ENCODE measurements at places on chromosomes 7 and 10.

DNA sequence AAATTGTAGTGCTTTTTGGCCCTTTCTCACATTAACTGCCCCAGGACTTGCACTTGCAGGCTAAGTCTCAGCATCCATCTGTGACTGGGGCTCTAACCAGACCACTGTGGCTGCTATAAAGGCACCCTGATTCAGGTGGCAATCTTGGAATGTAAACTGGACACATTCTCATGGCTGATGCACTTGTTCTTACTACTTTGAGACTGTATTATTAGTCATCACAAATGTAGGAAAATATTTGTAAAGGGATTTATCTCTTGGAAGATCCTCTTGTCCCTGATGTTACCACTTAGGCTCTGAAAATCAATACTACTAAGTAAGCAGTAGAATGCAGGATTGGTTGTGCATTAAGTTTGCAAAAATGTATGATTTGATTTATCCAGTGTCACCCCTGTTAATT lies 25.0 kb downstream of the PDE1C start:
- no peak for DNase-seq

GRCh38 chr10:77944519-77944918 lies 18.0 kb upstream of the DLG5 start:
- no peak for DNase-seq

- peak; percentile 30 for DNase-seq
Measured at GRCh38 chr10:62037166-62037831, 135.8 kb downstream of the ARID5B start.

DNA sequence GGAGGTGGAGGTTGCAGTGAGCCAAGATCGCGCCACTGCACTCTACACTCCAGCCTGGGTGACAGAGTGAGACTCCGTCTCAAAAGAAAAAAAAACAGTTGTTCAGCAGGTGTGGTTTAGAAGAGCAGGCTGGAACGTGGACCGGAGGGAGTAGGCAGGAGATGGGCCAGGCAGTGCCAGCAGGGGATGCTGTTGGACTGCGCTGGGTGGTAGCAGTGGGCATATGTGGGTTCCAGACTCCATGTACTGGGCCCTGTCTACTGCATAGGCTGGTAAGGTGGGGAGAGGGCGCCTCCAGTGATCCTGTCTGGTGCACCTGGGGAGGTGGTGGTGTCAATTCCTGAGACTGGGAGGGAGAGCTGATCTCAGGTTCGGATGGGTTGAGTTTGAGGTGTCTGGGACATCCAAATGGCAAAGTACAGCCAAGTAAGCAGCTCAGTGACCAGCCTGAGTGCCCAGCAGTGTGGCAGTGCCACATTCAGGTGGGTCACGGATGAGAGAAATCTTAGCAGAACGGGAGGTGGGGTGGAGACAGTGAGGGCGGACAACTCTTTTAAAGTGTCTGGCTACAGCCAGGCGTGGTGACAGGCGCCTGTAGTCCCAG lies 25.9 kb downstream of the SFXN4 start:
- DNase-seq: no peak

DNA sequence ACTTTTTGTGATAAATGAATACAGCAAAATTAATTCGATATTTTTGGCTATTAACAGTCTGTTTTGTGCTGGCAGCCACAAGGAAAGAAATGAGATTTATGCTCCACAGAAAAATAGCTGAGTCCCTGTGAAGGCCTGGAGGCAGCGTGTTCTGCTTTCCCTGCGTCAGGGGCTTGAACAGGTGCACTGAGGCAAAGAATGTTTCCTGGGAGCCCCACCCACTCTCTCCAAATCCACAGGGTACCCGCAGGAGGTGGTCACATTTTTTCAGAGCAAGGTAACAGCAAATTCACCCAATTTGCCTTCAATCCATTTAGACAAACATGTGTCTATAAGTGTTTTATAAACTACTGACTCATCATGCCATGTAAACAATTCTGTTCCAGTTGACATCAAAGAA lies 308.1 kb downstream of the TCERG1L start:
- DNase-seq: no peak

DNA sequence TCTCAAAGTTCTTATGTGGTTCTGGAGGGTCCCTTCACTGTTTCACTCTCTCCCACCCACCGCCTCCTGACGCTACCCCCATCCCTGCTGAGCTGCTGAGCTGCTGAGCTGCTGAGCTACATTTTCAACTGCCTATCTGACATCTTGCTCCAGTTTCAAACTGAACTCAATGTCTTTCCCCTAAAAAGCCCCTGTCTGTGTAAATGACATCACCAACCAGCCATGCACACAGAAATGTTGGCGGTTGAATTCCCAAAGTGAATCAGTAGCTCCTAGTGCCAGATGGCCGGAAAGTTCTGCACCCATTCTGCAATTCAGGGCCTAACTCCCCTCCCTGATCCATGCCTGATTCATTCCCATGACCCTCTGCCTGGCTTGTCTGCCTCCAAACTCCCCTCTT lies 71.2 kb downstream of the WNT2 start:
- DNase-seq: no peak

DNA sequence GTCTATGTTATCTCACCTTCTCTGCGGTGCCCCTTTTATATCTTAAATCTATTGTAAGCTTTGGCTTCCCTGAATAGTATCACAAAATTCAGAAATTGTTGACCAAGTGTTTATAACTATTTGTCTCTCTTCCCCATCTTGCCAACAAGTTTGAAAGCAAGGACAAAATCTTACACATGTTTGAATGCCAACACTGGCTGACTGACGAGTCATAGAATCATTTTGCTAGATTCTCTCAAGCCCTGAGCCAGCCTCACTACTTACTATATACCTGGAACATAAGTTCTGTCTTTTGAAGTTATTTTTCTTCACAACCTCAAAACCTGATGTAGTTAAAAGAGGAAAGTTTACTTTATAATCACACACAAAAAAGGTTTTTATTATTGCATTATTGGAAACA lies 700.7 kb downstream of the PHTF2 start:
- DNase-seq: no peak

DNA sequence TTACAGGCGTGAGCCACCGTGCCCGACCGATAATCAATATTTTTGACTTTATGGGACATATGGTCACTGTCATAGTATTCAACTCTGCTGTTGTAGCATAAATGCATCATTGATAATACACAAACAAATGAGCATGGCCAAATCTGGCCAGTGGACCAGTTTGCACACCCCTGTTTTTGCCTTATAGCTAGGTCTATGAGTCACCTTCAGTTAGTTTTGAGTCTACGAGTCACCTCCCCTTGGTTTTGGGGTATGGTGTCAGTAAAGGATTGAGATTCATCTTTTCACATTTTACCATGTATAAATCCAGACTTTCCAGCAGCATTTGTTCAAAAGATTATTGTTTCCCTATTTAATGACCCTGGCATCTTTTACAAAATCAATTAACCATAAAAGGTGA lies 362.5 kb upstream of the NRP1 start:
- DNase-seq: no peak

- no peak for DNase-seq
Measured at GRCh38 chr7:81260152-81260551, 341.3 kb upstream of the SEMA3C start.

- DNase-seq: no peak
Measured at GRCh38 chr7:32033006-32033405, 37.2 kb downstream of the PDE1C start.

DNA sequence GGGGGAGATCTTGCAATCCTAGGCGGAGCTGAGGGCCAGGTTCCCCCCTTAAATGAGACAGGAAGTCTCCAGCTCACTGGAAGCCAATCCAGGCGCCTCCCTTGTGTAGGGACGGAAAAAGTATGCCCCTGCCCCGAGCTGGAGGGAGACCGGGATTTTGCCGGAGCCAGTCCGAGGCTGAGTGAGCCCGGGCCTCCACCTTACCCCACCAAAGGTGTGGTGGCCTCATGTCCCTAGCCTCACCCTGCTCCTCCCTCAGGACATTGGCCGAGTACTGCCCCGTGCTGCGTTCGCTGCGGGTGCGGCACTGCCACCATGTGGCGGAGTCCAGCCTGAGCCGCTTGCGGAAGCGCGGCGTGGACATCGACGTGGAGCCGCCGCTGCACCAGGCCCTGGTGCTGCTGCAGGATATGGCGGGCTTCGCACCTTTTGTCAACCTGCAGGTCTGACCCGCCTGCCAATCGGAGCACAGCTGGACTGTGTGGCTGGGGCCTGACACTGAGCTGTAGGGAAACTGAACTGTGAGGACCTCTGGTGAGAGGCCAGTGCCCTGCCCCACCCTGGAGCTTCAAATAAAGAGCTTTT lies 2.0 kb downstream of the FBXL15 start:
- DNase-seq: peak; percentile 8

- DNase-seq: no peak
Measured at GRCh38 chr10:85862771-85863170, 503.8 kb downstream of the GRID1 start.

GRCh38 chr7:42144604-42145003 lies 92.4 kb downstream of the GLI3 start:
- DNase-seq: no peak

- peak; percentile 42 for DNase-seq
Measured at GRCh38 chr7:19747740-19748339, 25.6 kb downstream of the TMEM196 start.

DNA sequence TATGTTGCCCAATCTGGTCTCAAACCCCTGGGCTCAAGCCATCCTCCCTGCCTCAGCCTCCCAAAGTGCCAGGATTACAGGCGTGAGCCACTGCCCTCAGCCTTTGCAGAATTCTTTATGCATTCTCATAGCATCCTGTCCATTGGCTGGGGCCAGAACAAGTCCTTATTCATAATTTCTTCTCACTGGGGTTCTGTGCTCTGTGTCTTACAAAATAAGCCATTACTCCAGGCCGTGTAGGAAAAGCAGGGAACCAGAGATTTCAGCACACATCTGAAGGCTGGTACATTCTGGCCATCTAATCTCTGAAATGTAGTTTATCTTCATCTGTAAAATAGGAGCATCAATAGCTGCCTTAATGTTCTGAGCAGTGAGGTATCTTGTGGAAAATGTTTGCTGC lies 10.3 kb upstream of the OCM start:
- DNase-seq: no peak

GRCh38 chr10:86545101-86545500 lies 23.5 kb upstream of the WAPL start:
- peak; percentile 78 for DNase-seq

GRCh38 chr10:71463111-71463510 lies 66.4 kb downstream of the CDH23 start:
- no peak for DNase-seq

- DNase-seq: no peak
Measured at GRCh38 chr7:16874066-16874465, 7.7 kb downstream of the AGR3 start.

GRCh38 chr7:120856198-120856597 lies 1.7 kb downstream of the TSPAN12 start:
- no peak for DNase-seq

DNA sequence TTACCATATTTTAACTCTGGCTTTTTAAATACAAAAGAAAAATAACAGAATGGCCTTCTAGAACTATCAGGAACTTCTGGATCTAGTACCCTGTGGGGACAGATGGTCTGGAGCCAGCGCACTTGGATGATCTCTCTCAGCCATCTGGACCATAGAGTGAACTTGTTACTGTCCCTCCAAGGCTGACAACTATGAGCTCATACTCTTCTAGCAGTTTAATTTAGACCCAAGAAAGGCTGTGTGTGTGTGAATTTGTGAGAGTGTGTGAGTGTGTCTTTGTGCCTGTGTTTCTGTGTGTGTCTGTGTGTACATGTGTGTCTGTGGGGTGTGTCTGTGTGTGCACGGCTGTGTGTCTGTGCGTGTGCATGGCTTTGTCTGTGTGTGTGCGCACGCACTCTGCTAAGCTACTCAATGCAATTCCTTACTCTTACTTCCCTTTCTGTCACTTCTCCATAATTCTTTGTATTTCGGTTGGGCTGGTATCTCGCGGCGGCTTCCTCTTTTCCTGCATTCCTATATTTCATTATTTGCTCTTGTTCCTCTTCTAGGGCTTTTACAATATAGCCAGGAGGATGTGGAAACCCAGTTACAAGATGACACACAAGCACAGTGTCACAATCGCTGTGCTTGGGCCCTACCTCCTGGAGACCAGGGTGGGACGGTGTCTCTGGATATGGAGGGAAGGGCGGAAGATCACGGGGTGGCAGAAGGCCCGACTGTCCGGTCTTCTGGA lies 51.9 kb downstream of the IKZF1 start:
- DNase-seq: no peak

- no peak for DNase-seq
Measured at GRCh38 chr10:1738950-1739349, 1.6 kb upstream of the ADARB2 start.

GRCh38 chr7:32062150-32062549 lies 8.1 kb downstream of the PDE1C start:
- peak; percentile 20 for DNase-seq

DNA sequence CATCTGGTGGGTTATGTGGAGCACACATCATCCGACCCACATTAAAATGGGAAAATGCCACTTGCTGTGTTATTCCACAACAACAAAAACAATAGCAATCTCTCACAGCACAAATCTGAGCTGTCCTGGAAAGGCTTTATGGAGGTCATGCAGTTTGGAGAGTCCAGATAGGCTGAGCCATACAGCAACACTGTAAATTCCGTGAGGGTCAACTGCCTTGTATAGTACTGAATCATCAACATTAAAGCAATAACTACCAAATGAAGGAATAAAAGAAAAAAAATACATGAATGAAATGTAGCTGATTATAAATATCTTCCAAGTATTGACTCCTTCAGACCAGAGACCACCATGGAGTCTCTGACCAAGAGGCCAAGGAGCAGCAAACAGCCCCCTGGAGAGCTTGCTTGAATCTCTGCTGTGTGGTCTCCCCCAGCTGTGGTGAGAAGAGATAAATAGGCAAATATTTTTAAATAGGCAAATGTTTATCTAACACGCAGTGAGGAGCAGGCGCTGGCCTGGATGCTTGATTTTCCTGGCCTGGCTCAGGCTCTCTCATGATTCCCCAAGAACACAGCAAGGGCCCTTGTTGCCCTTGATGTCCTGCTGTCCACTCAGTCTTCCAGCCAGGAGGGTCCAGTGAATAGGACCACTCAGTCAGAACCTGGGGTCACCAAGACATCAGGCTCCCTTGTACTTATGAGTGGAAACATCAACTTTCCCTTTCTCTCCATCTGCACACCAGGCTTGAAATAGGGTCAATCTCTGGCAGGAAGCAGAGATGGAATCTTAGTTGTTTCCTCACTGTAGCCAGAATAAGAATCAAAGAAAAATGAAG lies 1021.3 kb downstream of the XPNPEP1 start:
- no peak for DNase-seq

DNA sequence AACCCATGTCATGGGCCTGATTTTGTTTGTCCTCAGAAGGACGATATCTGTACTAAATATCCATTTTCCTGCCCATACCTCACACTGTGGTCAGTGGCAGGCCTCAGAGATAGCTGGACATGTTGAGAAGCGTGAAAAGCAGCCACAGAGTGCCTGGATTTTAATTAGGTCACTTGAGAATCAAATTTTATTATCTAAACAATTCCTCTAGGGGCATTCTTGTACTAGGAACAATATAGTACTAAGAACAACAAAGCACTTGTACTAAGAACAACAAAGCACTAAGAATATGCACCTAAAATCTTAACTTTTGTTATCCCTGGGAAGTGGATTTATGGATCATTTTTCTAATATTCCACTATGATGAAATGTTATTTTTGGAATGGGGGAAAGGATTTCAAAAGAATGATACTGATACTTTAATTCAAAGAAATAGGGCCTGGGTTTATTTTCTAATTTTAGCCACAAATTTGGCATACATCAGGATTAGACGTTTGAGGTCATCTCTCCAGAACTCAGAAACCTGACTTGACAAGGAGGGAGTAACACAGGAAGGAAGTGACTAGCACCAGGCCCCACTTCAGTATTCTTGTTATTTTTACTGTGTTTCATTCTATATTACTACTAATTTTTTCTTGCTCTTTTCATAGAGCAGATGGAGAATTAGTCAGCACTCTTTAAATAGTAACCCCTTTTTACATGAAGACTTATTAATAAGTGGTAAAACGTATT lies 112.2 kb downstream of the EXOC4 start:
- no peak for DNase-seq
